ENCODE measurements at places on chromosomes 1 and 21. TPM values are rescaled to one million over a fixed set of nuclear protein-coding genes. Genes with fewer than 3 reads are reported as not detected.

KIAA1614 gene
- total RNA-seq, result 6.3 TPM

PRAMEF1 gene
- not detected for total RNA-seq

HES2 gene
- total RNA-seq, result 1.8 TPM

THEM5 gene
- not detected for total RNA-seq

Data from upper lobe of left lung (tissue), 6 donors.